Activated CD8-positive, alpha-beta memory T cell treated with anti-CD3 and anti-CD28 coated beads for 4 hours (primary cell): ENCODE measurements at places on chromosomes 4 and X.

DNA sequence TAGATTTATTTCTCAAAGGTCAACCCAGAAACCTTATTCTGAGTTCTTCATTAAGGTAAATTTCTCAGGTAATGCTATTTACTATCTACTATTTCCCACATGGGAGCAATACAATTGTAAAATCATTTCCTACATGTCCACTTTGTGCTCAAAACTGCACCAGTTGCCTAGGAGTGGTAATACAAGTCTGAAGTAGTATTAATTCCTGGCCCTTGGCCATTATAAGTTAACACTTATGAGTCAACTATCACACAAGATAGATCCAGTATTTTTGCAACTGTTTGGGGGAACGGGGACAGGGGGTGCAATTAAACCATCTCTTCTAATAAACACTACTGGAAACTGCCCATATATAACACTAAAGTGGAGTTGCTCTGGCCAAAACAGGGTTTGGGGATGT is 48.9 kb downstream of the ACSL4 start:
- no peak for DNase-seq

DNA sequence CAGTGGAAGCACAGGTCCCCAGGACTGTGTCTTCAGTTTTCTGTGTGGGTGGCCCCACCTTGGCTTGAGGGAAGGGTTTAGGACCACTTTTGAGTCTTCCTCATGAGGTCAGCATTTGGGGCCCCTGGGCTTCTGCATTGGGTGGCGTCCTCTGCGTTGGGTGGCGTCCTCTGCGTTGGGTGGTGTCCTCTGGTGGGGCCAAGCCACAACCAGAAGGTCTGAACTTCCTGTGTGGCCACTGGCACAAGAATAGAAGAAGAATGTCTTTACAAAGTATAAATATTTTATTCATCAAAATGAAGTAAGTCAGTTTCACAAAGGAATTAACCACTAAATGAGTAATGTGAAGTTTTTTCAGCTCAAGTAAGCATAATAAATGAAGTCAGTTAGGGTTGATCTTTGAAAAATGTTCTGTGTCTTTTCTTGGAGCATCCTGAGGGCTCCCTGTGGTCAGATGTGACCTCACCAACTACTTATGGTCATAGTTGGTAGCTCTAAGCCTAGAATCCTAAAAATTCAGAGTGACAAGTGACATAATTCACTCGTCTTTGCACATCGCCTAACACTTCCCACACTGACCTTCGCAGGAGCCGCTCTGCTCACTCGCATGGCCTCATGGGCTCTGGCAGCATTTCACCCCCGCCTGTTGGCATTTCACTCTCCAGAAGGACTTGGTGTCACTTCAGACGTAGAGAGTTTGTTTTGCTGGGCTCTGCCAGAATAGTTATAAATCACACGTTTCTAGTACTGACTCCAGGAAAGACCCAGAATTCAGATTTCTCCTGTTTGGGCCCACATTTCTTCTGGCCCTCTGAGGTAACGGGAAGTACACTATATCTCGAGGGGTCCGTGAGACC is 39.0 kb upstream of the HGFAC start:
- no peak for DNase-seq

- no peak for DNase-seq
Observed at GRCh38 chr4:21090094-21090666, 389.9 kb downstream of the PACRGL start.

GRCh38 chr4:7207628-7208231 is 15.4 kb downstream of the SORCS2 start:
- DNase-seq: no peak

DNA sequence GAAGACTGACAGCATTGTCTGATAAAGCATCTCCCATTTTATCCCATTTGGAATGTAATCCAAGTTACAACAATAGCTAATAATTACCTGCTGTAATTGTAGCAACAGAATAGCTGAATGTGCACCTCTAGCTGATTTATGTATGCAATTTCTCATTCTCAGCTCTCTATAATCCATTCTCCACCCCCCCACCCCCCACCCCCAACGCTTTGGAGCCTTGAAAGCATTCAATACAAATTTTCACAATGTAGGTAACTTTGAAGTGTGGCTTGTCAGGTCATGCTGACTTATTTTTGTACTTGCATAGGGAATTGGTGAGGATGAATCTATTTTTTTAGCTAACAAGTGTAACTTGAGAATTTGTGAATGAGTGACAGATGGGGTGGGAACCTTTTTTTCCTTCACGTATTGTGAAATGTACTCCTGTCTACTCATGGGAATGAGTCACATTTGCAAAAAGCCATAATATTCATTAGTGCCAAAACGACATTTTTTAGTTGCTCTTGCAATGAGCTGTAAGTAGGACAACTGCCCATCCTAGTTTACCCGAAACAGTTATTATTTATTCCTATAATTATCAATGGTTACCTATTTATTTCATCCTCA is 159.3 kb downstream of the PALLD start:
- DNase-seq: no peak

DNA sequence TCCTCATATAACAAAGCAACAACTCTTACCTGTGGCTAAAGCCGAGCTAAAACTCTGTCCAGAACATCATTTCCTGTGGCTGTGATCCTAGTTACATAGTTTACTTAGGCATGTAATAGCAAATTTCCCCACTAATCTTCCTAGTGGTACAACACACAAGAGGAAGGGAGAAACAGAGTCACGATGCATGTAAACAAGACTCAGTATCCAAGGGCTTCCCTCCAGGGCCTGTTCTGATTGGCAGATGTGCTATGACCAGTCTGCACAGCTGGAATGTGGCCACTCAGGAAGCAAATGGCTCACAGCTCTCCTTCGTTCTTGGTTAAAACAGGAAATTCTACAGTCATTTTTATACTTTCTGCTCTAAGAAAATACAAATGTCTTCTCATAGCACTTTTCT is 49.2 kb upstream of the PRSS48 start:
- DNase-seq: no peak

DNA sequence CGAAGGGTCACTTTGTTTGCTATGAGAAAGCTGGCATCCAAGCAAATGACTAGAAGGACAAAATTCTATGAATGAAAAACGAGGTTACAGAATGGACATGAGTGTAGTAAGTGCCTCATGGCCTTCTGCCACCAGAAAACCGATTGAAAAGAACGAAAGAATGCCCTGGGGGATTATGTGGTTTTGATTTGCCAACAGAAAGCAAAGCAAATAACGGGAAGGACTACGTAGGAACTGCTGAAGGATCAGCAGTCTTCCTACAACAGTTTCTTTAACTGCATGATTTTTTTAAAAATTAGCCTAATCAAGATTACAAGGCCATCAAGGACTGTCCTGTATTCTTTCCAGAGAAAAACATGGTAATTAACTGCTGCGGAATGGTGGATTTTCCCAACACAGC is 50.6 kb downstream of the NRK start:
- DNase-seq: no peak

DNA sequence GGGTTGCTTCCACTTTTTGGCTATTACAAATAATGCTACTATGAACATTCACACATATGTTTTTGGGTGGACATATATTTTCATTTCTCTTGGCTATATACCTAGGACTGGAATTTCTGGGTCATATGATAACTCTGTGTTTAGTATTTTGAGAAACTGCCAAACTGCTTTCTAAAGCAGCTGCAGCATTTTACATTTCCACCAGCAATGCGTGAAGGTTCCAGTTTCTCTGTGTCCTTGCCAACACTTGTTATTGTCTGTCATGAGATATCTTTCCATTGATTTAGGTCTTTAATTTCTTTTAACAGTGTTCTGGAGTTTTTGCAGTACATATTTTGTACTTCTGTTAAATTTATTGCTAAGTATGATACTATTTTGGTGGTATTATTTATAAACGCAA is 48.3 kb downstream of the CLCN5 start:
- DNase-seq: no peak

- no peak for DNase-seq
Observed at GRCh38 chr4:141637565-141637964, 1.2 kb downstream of the IL15 start.

DNA sequence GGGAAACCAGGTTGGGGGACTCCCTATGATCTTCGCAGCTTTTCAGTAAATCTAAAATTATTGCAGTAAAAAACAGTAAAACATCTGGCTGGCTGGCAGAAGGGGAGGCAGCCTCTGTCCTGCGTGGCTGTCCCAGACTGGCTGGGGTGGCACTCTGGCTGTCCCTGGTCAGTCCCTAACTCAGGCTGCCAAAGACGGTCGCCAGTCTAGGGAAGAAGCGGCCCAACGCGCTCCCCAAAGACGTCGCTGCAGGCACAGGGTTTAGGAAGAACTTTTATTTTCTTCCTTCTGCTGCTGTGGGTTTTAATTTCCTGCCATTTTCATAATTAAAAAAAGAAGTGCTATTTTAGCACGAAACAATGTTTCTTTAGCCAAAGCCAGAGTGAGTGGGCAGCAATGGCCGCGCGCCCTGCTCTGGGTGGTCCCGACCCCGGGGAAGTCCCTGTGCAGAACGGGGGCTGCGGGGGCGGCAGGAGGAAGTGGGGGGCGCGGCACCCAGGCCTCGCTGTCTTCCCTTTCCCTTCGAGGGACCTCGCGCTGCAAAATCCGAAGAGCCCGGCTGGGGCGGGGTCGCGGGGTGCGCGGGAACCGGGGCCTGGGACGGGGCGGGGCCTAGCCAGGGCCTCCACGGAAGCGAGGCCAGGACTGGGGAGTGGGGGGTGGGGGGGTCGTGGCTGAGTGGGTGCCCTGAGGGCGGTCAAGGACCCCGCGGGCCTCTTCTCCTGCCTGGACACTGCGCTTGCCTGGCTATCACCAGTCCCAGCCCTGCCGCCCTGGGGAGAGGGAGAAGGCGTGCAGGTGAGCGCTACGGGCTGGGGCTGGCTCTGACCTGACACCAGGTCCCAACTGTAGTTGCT is 6.3 kb upstream of the LETM1 start:
- DNase-seq: no peak

GRCh38 chr4:124065422-124065821 is 647.1 kb downstream of the ANKRD50 start:
- no peak for DNase-seq

GRCh38 chrX:10512258-10512657 is 108.1 kb downstream of the MID1 start:
- no peak for DNase-seq

DNA sequence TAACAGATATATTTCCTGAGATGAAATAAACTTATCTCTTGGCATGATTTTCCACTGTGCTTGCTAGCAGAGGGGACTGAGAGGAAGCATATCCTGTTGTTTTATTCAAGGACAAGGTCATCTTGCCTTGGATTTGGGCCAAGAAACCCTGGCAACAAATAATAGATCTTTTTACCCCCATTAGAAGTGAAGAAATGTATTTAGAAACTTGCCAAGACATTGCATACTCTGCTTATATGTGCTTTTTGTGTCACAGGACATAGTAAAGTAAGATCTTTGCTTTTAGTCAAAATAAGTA is 170.2 kb downstream of the RAPGEF2 start:
- DNase-seq: no peak

DNA sequence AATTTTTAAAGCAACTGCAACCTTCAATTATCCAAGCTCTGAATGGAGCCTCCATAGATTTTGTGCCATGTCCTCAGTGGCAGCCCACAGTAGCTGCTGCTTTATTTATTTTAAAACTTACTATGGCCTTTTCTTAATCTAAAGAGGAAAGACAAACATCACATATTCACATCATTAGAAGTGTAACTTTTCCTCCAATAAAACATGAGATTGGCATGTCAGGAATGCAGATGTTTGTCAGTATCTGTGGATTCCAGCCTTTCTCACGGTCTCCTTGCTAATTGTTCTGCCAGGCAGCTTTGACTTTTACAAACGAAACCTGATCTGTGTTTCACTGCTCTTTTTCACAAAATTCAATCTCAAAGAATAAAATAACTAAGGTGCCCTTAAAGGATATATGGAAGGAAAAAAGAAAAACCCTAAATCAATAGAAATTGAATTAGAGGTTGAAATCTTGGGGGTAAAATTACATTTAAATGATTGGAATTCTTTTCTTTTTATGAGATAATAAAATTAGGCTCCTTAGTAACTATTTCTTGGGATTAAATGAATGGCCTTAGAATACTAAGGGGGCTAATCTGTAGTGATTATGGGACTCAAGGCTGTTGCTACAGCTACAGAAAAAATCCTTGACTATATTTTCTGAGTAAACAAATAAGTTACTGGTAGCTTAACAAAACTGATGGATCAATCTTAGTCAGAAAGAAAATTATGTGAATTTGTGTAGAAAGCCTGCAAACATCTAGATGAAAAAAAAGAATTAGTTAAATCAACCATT is 151.3 kb downstream of the RTL9 start:
- DNase-seq: no peak

GRCh38 chr4:99059550-99059949 is 29.0 kb downstream of the ADH5 start:
- DNase-seq: no peak

DNA sequence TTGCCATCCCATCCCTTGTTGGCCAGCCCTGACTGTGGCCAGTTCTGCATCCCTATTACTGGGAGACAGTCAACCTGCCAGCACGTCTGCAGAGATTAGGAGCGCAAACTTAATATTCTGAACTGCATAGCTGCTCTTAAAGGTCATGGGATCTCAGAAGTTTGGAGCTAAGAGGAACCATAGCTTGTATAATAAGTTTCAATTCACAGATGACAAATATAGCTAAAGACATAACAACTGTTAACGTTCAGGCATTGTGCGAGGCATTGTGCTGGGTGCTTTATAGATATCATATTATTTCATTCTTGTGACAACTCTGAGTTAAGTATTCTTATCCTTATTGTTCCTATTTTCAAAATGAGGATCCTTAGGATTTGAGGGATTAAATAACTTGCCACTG is 3.7 kb downstream of the SCARB2 start:
- DNase-seq: no peak

GRCh38 chr4:53465281-53465680 is 87.8 kb downstream of the FIP1L1 start:
- no peak for DNase-seq

DNA sequence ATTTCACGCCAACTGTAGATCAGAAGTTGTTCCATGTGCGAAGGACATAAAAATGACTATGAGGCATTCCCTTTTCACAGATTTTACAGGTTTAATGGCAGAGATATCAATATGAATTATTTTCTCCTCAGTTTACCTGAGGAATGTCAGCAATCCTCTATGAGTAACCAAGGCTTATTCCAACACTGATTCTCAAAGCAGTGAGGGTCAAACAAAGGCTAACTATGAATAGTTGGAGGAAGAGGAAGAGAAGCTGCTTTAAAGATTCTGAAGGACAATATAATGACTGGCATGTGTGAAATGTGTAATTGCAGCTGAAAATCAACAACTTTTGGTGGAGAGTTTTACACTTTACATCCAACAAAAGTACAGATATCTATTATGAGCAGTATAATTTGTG is 29.1 kb downstream of the NAF1 start:
- no peak for DNase-seq

- DNase-seq: no peak
Observed at GRCh38 chrX:15977644-15978043, 123.0 kb upstream of the AP1S2 start.

DNA sequence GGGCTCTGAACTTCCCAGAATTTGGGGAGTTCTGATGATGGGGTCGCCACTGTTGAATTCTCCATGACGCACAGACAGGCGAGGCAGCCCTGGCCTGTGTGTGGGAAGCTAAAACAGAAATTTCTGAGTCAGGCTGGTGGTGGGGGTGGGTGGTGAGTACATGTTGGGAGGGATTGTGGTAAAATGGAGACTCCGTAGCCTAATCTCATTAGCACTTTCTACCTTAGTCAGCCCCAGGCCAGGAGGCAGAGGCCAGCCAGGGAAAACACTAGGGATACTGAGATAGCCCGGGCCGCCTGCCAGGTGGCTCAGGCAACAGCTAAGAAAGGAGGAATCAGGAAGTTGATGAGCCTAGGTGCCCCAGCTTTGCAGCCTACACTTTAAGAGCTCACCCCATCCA is 39.3 kb upstream of the NHSL2 start:
- no peak for DNase-seq
